Muscle of leg (tissue), 16 donors: ENCODE measurements at places on chromosomes 2 and 18. TPM values are rescaled to one million over a fixed set of nuclear protein-coding genes. Genes with fewer than 3 reads are reported as not detected.
A peak's percentile ranks its signal among the peaks of the same experiment; 100 is the strongest.

GRCh38 chr2:98517636-98518035 lies 73.0 kb downstream of the INPP4A start:
- no peak overlapping the region for H3K27ac ChIP-seq
- DNase-seq: no peak
- no peaks in the 10 kb centered on the region for H3K36me3 ChIP-seq
- H3K4me3 ChIP-seq: no peak overlapping the region

The TTC32 gene
- 13.3 TPM for total RNA-seq

The PTH2R gene
- 1.2 TPM for total RNA-seq

The ZNF236 gene
- total RNA-seq: 13.3 TPM

DNA sequence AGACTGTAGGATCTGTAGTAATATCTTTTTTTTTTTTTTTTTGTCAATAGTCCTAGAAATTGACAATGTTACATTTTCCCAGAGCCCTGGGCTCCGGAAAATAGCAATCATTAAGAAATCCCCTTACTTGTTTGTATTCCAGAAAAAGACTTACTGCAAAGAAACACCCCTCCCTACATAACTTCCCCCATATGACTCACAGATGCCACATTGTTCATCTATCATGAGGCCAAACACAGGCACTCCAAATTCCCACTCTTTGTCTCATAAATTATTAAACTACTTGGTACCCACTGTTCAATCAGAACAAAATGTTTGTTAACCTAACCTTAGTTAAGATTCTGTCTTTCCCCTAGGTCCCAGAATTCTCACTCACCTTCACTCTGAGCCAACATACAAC lies 53.5 kb downstream of the TEX51 start:
- no peaks in the 10 kb centered on the region for H3K27me3 ChIP-seq
- no peak overlapping the region for H3K27ac ChIP-seq
- no peaks in the 10 kb centered on the region for H3K36me3 ChIP-seq
- H3K4me1 ChIP-seq: peaks cover 6% of the 10 kb centered on the region
- no peak overlapping the region for H3K4me3 ChIP-seq
- DNase-seq: no peak

- DNase-seq: no peak
- no peak overlapping the region for H3K4me3 ChIP-seq
- H3K4me1 ChIP-seq: no peaks in the 10 kb centered on the region
- H3K36me3 ChIP-seq: no peaks in the 10 kb centered on the region
- peaks cover 3% of the 10 kb centered on the region for H3K27me3 ChIP-seq
- H3K27ac ChIP-seq: no peak overlapping the region
Observed at GRCh38 chr2:126906781-126907180, 8.1 kb downstream of the TEX51 start.

The RAB27B gene
- total RNA-seq: 0.80 TPM

- no peaks in the 10 kb centered on the region for H3K36me3 ChIP-seq
- no peak overlapping the region for H3K4me3 ChIP-seq
- peaks cover 7% of the 10 kb centered on the region for H3K4me1 ChIP-seq
- no peak overlapping the region for H3K27ac ChIP-seq
- no peaks in the 10 kb centered on the region for H3K27me3 ChIP-seq
Observed at GRCh38 chr18:58180738-58181353, 136.8 kb downstream of the NEDD4L start.

The MIB1 gene
- 58.9 TPM for total RNA-seq

GRCh38 chr2:100110614-100111000 lies 31.8 kb downstream of the AFF3 start:
- DNase-seq: peak; percentile 16
- no peak overlapping the region for H3K27ac ChIP-seq
- no peak overlapping the region for H3K4me3 ChIP-seq
- H3K27me3 ChIP-seq: peaks cover 14% of the 10 kb centered on the region
- peaks cover 20% of the 10 kb centered on the region for H3K4me1 ChIP-seq

DNA sequence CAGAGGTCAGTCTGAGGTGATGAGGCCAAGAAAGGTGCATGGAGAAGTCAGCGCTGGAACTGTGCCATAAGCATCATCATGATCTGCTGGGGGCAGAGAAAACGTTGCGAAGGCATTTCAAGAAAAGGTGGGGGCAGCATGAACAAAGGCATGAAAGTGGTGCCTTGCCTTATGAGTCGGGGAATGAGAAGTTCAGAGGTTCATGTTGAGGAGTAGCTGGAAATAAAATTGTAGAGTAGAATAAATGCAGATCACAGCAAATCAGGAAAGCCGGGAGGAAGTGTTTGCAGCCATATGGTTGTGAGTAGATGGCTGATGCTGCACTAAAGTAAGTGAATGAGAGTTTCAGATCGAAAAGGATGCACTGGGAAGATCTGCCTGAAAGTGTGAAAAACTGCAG lies 72.1 kb upstream of the ARL5A start:
- H3K36me3 ChIP-seq: no peaks in the 10 kb centered on the region
- no peak overlapping the region for H3K27ac ChIP-seq
- H3K27me3 ChIP-seq: no peaks in the 10 kb centered on the region
- peak; percentile 30 for DNase-seq

DNA sequence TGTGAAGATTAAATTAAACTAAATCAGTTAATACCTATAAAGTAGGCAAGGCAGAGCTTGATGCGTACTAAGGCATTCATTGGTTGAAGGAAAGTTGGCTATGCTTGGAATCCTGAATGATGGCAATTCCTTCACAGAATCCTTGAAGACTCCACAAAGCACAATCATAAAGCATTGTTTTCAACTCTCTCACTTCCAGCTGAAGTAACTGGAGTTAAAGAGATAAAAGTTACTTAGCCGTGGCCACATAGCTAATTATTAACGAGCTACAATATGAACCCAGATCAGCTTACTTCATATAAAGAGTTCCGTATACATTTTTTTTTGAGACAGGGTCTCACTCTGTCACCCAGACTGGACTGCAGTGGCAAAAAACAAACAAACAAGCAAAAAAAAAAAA lies 483.9 kb upstream of the DDX18 start:
- no peak overlapping the region for H3K4me3 ChIP-seq
- no peaks in the 10 kb centered on the region for H3K36me3 ChIP-seq
- H3K27me3 ChIP-seq: no peaks in the 10 kb centered on the region
- H3K4me1 ChIP-seq: no peaks in the 10 kb centered on the region

GRCh38 chr18:77851802-77852201 lies 602.2 kb downstream of the GALR1 start:
- H3K27me3 ChIP-seq: peaks cover 5% of the 10 kb centered on the region
- no peak overlapping the region for H3K4me3 ChIP-seq
- no peak overlapping the region for H3K27ac ChIP-seq
- no peak for DNase-seq
- H3K4me1 ChIP-seq: no peaks in the 10 kb centered on the region

DNA sequence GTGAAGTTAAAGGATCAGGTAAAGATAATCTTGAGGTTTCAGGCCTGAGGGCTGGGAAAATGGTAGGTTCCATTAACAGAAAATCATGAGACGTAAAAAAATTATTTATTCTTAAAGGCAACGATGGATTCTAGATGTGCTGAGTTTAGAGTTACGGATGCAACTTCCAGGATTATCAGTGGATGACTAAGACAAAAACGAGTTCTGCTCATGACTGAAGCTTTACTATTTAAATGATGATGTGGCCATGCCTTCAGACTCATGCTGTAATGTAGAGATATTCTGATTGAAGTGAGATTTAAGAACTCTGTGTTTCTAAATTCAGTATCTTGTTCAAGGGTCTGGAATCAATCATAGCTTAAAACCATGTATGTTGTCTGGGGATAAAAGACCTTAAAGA lies 5.0 kb downstream of the TMEM237 start:
- H3K27ac ChIP-seq: no peak overlapping the region
- peaks cover 11% of the 10 kb centered on the region for H3K36me3 ChIP-seq
- no peaks in the 10 kb centered on the region for H3K27me3 ChIP-seq
- H3K4me3 ChIP-seq: no peak overlapping the region
- no peak for DNase-seq
- no peaks in the 10 kb centered on the region for H3K4me1 ChIP-seq

DNA sequence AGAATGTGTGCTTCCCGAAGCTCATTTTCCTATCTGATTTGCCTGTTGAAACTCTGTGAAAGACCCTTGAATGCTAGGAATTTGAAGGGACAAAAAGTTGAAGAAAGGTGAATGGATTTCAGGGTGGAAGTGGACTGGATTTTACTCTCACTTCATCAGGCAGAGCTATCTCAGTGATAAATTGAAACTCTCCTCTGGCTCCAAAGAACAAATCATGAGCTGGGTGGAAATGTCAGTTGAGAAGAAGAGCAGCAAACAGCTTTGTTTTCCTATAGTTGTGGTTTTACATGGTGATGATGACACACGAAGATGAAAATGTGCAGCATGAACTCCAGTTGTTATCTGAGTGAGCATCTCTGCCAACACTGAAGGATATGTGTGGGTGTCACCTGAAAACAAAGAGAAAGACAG lies 34.4 kb downstream of the CD28 start:
- H3K4me3 ChIP-seq: no peak overlapping the region
- peak overlapping the region; percentile 15 for H3K27ac ChIP-seq
- no peaks in the 10 kb centered on the region for H3K36me3 ChIP-seq

- H3K4me1 ChIP-seq: peaks cover 2% of the 10 kb centered on the region
- H3K27ac ChIP-seq: no peak overlapping the region
Observed at GRCh38 chr2:95122197-95122551, 566 bp upstream of the MRPS5 start.

The CYP20A1 gene
- 26.1 TPM for total RNA-seq

- H3K4me3 ChIP-seq: no peak overlapping the region
- no peaks in the 10 kb centered on the region for H3K36me3 ChIP-seq
- no peaks in the 10 kb centered on the region for H3K27me3 ChIP-seq
- no peak overlapping the region for H3K27ac ChIP-seq
Observed at GRCh38 chr2:128421861-128422311, 103.2 kb upstream of the HS6ST1 start.
